ENCODE measurements at places on chromosomes 12 and 14.
A peak's percentile ranks its signal among the peaks of the same experiment; 100 is the strongest.

GRCh38 chr12:27705263-27705662 is 5.4 kb upstream of the MRPS35 start:
- no peak for DNase-seq

DNA sequence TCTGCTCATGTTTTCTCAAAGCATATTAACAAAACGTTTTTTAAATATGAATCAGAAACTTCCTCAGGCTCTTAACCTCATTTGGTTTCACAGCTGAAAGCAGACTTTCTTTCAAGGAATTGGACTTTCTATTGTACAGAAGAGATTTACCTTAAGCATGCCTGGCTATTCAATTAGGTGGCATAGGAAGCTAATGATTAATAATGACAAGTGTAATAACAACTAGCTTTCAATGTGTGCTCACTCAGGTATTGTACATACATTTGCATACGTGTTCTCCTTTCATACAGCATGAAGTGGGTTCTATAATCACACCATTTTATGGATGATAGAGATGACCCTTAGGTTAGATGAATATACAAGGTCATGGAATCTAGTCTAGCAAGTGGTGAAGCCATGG is 115.7 kb downstream of the ANO6 start:
- DNase-seq: no peak

DNA sequence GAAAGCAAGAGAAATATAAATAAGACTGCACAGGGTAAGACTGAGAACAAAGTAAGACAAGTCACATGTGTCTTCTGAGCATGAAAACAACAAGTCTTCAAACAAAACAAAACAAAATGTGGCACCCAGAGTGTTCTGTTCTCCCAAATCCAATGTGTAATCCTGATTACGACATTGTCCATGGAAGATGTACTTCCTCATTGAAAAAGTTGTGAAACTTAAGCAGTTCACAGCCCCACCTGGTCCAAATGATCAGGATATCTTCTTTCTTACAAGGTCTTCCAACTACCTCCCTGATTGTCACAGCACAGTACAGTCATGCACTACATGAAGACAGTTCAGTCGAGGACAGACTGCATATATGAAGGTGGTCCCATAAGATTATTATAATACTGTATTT is 23.3 kb upstream of the NEK9 start:
- DNase-seq: no peak

- DNase-seq: no peak
Observed at GRCh38 chr12:25248137-25248536, 2.6 kb downstream of the KRAS start.

GRCh38 chr14:46902837-46903236 is 251.3 kb upstream of the RPL10L start:
- no peak for DNase-seq

GRCh38 chr14:74324931-74325361 is 22.2 kb upstream of the ABCD4 start:
- DNase-seq: peak; percentile 7

All from NCI-H1092 (cell line).